ENCODE measurements at places on chromosomes 1 and 21.

- DNase-seq = no peak
These were observed 34.7 kb downstream of the PDE4B start for GRCh38 chr1:65827346-65827745.

- no peak for DNase-seq
These were observed 44.1 kb upstream of the ACTL8 start for GRCh38 chr1:17710889-17711576.

- DNase-seq = no peak
These were observed 781 bp upstream of the METTL13 start for GRCh38 chr1:171780583-171781175.

- DNase-seq = no peak
These were observed 621.9 kb downstream of the NPHP4 start for GRCh38 chr1:5370311-5370710.

DNA sequence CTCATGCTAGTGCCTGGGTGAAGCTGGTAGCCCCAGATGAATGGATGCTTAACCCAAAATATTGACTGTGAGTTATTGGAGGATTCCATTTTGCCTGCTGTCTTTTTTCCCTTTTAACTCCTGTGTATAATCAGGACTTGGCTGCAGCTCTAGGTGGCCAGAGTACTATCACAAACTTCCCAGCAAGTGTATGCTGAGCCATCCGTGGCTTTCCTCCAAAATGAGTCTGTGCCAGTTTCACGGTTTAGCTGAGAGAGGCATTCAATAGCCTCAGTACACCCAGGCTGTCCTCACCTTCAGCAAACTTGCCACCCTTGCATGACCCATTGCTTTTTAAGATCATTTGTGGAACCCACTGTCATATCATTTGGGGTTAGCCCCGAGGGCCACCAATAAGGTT, 5.3 kb upstream of the DPT start:
- DNase-seq = no peak

DNA sequence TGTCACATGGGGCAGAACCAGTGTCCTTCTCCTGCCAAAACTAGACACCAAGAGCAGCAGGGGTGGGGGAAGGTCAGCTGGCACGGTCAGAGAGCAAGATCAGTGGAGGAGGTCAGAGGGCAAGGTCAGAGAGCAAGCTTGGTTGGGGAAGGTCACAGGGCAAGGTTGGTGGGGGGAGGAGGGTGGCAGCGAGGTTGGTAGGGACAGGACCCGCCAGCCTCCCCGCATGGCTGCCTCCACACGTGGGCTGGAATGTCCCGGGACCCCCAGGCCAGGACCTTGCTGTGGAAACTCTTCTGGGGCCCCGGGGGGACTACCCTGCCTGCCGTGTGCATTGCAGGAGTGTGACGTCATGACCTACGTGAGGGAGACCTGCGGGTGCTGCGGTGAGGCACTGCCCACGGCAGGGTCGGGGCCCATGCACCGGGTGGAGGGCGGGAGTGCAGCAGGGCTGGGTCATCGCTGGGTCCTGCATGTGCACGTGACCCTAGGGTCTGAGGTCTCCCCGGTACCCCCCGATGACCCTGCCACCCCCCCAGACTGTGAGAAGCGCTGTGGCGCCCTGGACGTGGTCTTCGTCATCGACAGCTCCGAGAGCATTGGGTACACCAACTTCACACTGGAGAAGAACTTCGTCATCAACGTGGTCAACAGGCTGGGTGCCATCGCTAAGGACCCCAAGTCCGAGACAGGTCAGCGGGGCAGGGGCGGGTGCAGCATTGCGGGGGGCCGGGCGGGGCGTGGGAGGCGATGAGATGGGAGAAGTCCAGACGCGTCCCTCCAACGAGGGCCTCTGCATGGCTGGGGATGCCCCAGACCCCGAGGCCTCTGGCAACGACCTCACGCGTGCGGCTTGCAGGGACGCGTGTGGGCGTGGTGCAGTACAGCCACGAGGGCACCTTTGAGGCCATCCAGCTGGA, 27.3 kb downstream of the COL6A2 start:
- DNase-seq = no peak

GRCh38 chr1:78516716-78517115, 25.9 kb downstream of the PTGFR start:
- DNase-seq = no peak

DNA sequence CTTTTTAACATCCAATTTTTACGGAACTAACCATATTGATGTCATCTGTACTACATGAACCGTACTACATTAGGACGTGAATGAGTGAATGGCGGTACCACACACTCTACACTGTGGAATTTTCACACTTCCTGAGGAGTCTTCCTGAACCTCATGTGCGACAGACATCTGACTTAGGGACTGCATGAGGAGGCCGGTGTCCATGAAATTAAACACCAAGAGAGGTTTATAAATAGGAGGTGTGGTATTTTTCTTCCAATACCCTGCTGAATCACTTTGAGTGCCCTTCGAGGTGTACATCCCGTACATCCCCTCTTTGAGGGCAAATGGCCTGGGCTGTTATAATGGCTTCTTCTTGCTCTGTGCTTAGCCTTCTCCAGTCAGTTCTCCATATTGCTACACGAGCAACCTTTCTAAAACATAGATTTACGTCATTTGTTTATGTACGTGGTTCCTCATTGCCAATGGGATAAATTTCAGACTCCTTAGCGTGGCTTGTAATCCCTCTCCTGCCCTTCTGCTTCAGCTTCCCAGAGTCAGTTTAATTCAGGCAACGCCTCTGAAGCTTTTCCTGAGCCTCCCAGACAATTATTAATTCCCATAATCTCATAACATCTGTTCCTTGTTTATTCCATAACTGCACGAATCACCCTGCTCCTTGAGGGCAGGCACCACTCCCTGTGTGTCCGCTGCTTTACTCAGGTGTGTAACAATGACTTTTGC, 9.4 kb downstream of the ST3GAL3 start:
- DNase-seq = no peak

- DNase-seq = no peak
These were observed 423.3 kb upstream of the ADGRL2 start for GRCh38 chr1:81377406-81377805.

GRCh38 chr1:208303743-208304712, 59.8 kb upstream of the PLXNA2 start:
- DNase-seq = no peak

DNA sequence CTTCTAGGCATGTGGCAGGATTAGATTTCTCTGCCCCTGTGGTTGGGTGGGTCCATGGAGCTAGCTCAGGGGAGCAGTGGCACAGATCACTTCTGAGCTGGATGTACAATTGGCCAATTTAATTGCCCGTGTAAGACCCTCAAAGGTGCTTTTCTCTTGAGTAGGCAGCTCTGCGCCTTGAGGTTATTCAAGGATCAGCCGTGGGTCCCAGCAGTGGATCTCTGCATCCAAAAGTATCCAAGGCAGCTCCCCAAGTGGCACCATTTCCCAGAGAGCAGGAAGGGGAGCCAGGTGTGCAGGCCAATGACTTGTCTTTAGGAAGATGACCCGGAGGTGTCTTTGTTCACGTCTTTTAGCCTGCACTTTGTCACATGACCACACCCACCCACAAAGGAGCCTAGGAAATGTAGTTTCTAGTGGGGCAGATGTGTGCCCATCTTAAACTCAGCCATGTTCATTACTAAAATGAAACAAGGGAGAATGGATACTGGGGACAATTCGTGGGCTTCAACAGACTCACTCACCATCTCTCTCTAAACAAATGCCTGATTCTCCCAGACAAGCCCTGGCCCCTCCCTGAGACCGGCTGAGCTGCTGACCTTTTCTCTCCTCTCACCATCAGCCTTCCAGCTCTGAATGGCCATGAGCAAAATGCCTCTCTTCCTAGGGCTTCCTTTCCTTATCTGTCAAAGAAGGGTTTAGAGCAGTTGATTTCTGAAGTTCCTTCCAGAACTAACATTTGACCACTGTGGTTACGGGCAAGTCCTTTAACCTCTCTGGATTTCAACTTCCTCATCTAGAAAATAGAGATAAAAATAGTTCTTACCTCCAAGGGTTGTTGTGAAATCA, 41.4 kb upstream of the TENT5C start:
- DNase-seq = no peak

DNA sequence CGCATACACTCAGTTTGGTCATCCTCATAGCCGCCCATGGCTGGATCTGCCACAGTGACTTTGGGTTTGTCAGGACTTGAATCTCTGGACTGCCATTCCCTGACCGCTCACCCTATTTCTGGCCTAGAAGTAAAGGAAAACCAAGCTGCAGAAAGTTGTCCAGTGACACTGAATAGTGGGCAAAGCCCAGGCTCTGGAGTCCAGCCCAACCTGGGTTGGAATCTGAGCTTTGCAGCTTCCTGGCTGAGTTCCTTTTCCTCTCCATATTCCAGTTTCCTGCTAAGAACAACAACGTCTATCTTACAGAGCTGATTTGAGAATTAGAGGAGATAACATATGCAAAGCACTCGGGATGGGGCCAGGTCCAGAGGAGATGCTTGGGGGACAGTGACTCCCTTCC, 15.6 kb upstream of the EIF4G3 start:
- DNase-seq = no peak

- DNase-seq = no peak
These were observed 144.3 kb upstream of the PRMT6 start for GRCh38 chr1:106912131-106912530.

DNA sequence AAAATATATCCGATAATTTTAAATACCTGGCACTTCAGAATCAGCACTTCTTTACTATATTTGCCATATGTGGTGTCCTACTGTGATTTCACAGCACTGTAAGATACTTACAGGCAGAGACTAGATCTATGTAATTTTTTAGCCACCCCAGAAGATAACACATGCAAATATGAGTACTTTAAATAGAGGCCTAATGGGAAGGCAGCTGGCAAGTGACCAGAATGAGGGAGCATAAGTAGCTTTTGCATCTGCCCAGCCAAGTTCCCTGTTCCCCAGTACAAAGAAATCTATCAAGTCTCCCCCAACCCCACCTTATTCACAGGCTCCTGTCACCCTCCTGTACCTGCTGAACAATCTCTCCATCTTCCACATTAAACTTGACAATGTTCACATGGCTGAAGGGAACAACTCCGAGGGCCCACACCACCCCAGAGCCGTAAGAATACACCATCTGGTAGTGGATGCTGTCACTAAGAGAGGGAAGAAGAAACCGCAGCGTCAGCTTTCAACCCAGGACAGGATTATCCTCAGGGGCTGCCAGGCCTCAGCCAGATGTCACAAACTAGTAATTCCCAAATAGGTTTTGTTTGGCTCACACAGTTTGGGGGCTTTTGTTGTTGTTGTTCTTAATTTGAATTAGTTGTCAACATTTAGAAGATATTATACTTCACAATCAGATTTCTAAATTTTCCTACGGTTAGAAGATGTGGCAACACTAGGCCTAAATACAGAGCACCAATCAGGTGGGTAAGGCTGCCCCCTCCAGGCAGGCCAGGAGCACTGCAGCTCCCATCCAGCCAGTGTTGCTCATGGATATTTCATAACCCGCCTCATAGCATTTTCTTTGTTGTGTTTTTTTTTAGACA, 10.4 kb downstream of the EMC1 start:
- DNase-seq = no peak

DNA sequence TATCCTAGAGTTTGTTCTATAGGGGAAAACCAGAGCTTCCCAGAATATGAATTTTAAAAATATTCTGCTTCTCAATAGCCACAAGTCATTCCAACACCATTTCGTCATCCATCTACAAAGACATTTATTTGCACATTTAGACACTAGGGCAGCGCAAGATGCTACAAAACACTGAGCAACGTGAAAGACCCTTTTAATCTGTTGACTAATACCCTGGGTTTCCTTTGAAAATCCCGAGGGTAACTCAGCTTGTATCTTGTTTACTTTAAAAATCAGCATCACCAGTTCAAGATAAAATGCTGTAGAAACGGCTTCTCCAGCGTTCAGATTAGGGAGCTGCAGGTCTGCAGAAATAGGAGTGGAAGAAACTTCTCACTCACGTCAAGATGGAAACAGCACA, 13.5 kb downstream of the PDPN start:
- DNase-seq = no peak

DNA sequence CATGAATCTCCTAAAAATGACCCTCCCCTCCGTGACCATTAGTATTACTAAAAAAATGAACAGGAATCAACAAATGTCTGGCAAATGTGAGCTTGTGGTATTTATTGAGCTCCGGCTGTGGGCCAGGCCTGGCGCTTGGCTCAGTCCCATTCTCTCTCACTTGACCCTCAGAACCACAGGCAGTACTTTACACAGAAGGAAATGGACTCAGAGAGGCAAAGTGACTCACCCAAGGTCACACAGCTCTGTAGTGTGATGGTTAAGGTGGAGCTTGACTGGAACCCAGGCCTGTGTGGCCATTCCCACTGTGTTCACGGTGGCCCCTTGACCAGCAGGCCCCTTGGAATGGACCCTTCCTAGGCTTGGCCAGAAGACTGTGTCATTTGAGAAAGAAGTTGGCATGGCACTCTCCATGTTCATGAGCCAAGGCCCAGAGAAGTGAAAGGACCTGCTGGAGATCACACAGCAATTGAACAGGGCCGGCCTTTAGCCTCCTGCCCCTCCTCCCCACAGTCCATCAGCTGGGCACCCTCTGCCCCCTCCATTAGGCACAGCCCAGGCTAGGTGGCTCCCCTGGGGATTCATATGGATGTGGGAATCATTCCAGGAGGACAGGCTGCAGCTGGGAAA, 32.1 kb downstream of the FAM151A start:
- no peak for DNase-seq

- DNase-seq = no peak
These were observed 85.7 kb upstream of the CD34 start for GRCh38 chr1:207996636-207997035.

DNA sequence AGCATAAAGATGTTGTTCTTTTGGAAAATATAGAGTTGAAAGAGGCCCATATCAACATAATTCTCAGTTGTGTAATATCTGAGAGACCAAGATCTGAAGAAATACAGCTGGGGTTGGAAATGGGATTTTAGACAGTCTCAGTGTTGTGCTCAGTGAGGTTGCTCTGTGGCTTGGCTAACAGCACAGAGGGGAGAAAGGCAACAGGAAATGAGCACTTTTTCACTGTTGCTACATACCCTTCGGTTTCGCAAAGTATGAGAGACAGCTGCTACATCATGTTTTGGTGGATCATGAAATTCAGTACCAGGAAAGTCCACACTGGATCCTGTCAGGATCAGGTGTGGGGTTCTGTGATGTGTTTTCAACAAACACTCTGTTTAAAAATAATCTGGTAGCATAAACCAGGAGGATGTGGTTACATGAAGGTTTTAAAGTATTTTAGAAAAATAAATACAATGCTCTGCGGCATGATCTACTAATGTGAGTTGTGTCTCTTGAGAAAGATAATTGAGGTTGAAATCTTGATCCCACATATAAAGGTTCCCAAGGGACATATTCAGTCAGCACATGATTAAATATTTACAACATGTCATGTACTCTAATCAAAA, 7.0 kb upstream of the GPR88 start:
- DNase-seq = peak; percentile 87

DNA sequence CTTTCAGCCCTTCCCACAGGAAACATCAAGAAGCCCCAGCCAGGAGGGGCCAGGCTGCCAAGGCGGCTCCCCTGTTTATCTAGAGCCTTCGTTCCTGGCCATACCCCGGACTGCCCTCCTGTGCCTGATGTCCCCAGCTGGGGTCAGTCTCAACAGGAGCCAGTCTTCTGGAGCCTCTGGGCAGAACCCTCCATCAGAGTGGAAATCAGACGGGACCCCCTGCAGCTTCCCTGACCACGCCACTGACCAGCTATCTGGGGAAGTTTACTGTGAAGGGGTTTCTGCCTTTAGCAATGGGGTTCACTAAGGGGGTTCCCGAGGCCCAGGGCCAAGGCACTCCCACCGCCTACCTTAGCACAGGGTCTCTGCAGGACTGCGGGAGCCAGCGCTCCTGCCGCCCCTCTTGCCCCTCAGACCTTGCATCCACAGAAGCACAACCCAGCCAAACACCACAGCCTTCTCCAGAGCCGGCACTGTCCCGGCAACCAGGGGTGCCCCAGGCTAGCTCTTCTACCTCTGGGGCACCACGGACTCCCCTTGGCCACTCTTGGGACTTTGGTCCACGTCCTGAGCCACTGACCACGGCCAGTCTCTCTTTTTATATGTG, 3.5 kb upstream of the MTFR1L start:
- DNase-seq = no peak
